ENCODE measurements at places on chromosomes 7 and 10.

DNA sequence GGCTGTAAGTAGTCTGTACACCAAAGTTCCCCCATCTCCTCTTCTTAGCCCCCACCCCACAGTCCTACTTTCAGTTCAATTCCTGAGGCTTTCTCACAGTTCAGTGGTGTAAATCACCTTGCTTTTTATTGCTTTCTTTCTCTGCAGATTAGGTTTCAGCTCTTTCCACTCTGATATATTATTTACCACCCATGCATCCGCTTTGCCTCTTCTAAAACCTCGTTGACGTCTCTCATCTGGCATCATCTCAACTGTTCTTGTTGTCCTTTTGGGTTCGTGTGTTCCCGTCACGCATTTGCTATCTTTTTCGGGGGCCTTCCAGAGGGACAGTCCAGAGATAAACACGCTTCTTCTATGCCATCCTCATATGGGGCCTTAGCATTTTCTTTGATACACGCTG is 597.9 kb upstream of the DPP6 start:
- DNase-seq = no peak

- peak; percentile 70 for DNase-seq
Measured at GRCh38 chr10:227014-227413, 91.8 kb downstream of the ZMYND11 start.

DNA sequence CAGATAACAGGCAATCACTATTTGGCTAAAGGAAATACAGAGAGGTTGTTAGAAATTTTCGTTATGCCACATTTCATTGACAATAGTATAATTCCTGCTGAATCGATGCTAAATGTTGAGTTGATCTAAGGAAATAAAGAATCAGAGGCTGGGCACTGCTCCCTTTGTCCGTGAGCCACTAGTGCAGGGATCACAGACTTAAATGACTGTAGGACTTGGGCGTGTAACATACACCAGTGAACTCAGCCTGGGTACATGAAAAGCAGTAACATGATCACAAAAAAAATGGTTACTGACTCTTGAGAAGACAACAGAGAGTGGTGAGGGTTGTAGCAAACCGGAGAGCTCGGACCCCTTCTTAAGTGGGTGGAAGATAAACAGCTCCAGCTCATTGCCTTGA is 11.8 kb upstream of the ITGB8 start:
- DNase-seq = no peak

- DNase-seq = no peak
Measured at GRCh38 chr10:78771260-78771659, 297.5 kb upstream of the ZMIZ1 start.

- no peak for DNase-seq
Measured at GRCh38 chr7:35871856-35872255, 71.0 kb downstream of the SEPTIN7 start.

GRCh38 chr10:12946372-12946771 is 55.1 kb downstream of the CCDC3 start:
- DNase-seq = no peak

- no peak for DNase-seq
Measured at GRCh38 chr7:2701424-2701823, 13.4 kb downstream of the AMZ1 start.
